ACHN (cell line): ENCODE measurements at places on chromosomes 5 and 9.

- no peak for DNase-seq
Measured at GRCh38 chr9:30506749-30507148, 1877.7 kb upstream of the ACO1 start.

DNA sequence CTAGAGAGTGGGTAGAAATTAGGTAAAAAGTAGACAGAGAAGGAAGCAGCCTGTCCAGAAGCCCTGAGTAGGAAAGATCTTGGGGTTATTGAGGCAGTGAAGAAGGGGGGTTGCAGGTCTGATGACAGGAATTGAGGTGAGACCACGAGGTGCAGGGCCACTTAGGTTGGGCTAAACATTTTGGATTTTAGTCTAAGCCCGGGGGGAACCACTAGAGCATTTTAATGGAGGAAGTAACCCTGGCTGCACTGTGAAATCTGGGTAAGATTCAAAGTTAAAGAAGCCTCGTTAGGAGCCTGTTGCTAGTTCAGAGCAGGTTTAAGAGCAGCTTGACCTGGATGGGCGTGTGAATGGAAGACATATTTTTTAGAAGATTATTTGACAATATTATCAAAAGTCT is 38.3 kb downstream of the MAP3K1 start:
- DNase-seq = no peak

- peak; percentile 13 for DNase-seq
Measured at GRCh38 chr5:74179179-74179578, 461.3 kb downstream of the ENC1 start.

DNA sequence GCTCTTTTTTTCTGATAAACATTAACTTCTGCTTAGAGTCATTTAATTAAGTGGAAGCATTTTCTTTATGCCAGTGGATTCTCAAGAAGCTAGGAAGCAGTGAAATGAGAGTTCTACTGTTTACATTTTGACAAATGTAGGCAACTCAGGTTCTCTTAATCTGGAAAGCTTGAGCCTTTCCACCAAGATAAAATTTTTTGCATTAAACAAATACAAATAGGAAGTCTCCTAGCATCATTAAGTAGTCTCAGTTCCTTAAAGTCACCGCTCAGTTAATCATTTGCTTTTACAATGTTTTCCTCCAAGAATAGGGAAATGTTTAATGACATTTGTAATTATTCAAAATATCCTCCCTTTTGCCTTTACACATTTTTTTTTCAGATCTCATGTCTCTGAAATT is 290.4 kb upstream of the PDE4D start:
- DNase-seq = no peak

GRCh38 chr5:118775790-118776499 is 212.4 kb downstream of the DTWD2 start:
- DNase-seq = no peak

GRCh38 chr9:5846501-5846921 is 13.6 kb upstream of the ERMP1 start:
- DNase-seq = no peak

- DNase-seq = no peak
Measured at GRCh38 chr5:171695804-171696203, 89.8 kb upstream of the SMIM23 start.

DNA sequence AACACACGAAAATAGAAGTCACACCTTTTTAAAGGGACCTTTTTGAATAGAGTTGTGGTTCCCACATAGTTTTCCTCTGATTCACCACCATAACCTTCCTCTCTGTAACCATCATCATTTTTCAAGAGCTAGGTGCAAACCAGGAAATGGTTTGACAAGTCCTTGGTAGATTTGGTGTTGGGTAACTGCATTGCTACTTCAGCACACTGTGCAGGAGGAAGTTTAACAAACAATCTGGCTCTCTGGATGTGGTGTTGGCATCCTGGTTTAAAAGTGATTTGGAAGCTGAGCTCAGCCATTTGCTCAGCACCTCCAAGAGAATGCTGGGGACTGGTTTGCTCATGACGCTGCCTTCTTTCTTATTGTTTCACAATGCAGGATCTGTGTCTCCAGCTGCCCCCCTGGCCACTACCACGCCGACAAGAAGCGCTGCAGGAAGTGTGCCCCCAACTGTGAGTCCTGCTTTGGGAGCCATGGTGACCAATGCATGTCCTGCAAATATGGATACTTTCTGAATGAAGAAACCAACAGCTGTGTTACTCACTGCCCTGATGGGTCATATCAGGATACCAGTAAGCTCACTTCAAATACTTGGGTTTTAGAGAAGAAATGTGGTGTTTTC is 213.1 kb downstream of the RFK start:
- DNase-seq = peak; percentile 11

GRCh38 chr5:150625831-150626746 is 14.4 kb upstream of the SYNPO start:
- no peak for DNase-seq

GRCh38 chr5:177476531-177477233 is 3.2 kb upstream of the DBN1 start:
- no peak for DNase-seq

- no peak for DNase-seq
Measured at GRCh38 chr9:119026120-119026519, 343.1 kb downstream of the BRINP1 start.

DNA sequence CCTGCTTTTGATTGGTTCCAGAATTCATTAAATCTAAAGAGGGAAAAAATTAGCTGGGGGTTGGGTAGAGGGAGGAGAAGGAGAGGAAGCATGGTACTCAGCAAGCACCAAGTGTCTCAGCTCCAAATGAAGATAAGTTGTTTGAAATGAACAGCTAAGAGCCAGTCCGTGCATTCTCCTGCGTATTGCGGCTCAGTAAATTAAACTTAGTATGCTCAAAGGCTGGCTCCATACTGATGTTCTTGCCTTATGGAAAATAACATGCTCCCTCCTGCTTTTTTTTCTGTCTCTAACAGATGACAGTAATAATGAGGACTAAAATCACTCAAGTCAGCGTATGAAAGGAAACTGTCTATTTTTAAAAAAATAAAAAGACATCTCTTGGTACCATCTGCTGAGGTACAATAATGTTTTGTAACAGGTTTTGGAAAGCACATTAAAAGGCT is 161.0 kb downstream of the SPATA31D1 start:
- no peak for DNase-seq

- no peak for DNase-seq
Measured at GRCh38 chr9:29282121-29282520, 1708.8 kb upstream of the C9orf72 start.

- DNase-seq = no peak
Measured at GRCh38 chr9:136714096-136714892, 1.9 kb downstream of the DIPK1B start.

DNA sequence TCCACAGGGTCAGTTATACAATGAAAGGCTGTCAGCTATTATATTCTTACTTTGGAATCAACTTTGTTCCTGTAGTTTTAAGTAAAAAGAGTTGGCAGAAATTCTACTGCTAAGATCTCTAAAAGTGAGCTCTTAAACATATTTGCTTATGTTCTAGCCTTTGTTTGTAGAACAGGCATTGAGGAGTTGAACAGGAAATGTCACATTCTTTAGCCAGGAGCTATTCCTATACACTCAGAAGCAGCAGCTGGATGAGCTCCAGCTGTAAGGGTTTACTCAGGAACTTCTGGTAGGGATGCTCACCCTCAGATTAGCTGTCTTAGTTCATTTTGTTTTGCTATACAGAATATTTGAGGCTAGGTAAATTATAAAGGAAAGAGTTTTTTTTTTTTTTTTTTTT is 22.4 kb upstream of the SPINK14 start:
- no peak for DNase-seq

DNA sequence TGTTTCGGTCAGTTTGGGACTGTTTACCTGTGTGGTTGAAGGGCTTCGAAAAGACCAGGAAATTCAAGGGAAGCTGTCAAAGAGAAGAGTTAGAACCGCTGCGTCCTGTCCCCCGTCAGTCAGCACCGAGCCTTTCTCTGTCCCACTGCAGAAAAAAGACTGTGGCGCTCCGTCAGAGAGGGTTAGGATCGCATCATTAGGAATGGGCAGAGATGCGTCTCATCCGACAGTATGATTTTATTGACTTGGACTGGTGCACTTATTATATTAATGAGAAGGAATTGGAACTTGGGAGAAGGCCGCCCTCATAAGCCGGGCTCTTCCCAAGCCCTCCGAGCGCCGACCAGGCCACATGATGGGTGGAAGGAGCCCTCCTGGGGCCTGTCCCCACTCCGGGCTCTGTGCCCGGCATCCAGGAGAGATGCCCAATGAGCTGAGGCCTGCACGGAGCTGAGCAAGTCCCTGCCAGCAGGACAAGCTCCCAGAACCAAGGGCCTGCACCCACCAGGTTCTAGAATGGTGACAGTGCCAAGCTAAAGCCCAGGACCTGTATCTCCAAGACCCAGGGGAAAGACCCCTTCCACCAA is 71.5 kb downstream of the NEK6 start:
- no peak for DNase-seq

- peak; percentile 62 for DNase-seq
Measured at GRCh38 chr5:145554399-145554798, 280.7 kb downstream of the PRELID2 start.

DNA sequence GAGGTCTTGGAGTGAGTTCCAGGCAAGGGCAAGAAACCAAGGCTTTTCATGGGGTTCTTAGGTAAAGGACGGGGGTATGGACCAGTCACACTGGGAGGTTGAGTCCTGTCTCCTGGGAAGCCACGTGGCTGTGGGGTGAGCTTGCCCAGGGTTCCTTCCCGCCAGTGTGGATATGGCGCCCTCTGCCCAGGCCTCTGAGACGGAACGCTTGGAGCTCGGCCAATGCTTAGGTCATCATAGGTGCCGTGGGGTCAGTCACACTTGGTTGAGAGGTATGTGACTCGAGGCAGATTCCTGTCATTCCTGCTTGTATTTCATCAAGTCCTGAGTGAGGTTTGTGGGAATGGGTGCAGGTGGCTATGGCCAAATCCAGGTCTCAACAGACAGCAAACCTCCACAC is 46.2 kb downstream of the TENT4A start:
- peak; percentile 83 for DNase-seq

GRCh38 chr5:156892223-156892622 is 42.1 kb downstream of the PPP1R2B start:
- no peak for DNase-seq

GRCh38 chr9:112061152-112061740 is 113.9 kb downstream of the SUSD1 start:
- peak; percentile 88 for DNase-seq

DNA sequence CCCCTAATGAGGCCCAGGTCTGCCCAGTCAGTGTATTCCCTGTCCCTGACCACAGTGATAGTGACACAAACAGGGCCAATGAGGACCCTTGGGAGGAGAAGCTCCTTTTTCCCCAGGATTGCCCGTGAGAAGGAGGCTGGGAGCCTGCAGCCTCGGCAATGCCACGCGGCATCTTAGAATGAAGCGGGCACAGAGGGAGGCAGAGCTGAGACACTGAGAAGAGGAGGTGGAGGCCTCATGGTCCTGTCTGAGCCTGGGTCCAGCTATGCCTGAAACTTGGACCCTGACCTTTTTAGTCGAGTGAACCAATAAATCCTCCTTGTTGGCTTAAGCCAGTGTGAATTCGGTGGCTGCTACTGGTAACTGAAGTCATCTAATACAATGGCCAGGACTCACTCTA is 28.4 kb downstream of the STC2 start:
- no peak for DNase-seq

GRCh38 chr5:146660376-146660960 is 144.5 kb upstream of the GPR151 start:
- DNase-seq = no peak

- DNase-seq = no peak
Measured at GRCh38 chr9:73951147-73951546, 546.0 kb upstream of the RORB start.

- DNase-seq = no peak
Measured at GRCh38 chr9:89712283-89712682, 107.5 kb downstream of the GADD45G start.

GRCh38 chr5:148583421-148583965 is 70.8 kb downstream of the HTR4 start:
- DNase-seq = no peak

GRCh38 chr9:93645149-93645889 is 68.9 kb downstream of the PHF2 start:
- DNase-seq = no peak

DNA sequence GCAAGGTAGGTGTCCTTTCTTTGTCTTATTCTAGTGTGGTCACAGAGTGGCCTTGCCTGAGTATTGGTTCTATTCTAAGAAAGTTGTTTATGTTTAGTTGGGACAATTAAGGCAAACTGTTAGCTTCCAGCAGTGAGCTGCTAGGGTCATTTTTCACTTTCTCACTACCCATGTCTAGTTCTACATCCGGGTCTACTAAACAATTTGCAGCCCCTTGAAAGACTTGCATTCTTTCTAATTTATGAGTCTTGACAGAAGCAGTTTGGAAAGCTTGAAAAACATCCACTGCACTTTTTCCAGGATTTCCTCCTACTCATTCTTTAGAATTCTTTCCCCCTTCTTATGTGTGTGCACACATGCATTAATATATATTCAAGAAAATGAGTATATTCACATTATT is 892.2 kb upstream of the ACO1 start:
- DNase-seq = no peak
